ENCODE measurements at places on chromosomes 12 and 14.

- DNase-seq = no peak
Measured at GRCh38 chr14:100540926-100541620, 46.1 kb downstream of the BEGAIN start.

GRCh38 chr12:51865757-51866270, 17.3 kb upstream of the FIGNL2 start:
- no peak for DNase-seq

DNA sequence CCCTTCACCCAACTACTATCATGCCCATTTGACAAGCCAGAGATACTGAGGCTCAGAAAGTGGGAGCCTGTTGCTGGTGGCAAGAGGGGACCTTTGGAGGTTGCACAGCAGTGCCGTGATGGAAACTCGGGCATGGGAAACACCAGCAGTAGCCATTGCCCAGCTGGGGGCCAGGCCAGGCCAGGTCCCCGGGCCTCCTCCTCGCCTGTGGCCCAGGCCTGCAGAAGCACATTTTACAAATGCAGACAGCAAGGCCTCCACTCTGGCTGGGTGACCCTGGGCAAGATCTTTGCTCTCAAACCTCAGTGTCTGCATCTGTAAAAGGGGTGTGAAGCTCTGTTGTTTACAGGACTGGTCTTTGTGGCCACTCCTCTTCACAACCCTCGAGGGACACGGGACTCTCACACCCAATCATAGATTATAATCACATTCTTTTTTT, 4.5 kb upstream of the SH2B3 start:
- DNase-seq = no peak

DNA sequence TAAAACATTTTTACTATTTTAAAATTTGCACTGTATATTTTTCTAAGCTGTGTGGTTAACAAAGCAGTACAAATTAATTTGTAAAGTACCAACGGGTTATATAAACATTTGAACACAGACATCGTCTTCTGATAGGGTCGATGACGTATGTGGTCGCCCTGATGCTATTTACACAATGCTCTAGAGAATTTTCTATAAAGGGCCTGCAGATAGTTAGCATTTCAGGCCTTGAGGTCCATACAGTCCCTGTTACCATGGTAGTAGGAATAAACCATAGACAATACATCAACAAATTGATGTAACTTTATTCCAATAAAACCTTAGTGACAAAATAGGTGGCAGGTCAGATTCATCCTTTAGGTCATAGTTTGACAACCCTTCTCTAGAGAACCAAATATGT, 25.7 kb upstream of the PDZRN4 start:
- DNase-seq = no peak

- no peak for DNase-seq
Measured at GRCh38 chr14:48890333-48890732, 695.8 kb downstream of the RPS29 start.

DNA sequence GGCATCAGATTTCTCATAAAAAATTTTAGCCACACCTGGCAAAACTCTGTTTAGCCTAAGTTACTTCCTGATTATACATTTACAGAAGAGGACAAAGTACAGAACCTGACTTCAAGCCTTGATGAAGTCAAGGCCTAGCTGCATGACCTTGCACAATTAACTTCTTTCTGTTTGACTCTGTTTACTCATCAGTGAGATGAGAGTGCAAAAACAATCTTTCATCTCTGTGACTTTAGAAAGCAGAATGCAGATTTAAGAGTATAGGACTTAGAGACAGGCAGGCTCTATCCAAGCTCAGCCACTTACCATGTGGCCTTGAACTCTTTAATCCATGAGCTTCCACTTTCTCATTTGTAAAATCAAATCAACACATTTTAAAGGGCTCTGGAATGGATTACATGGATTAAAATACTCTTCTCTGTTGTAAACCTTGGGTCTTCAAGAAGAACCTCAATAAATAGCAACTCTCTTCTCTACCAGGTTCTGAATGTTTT, 1178.9 kb downstream of the FLRT2 start:
- no peak for DNase-seq

- DNase-seq = peak; percentile 54
Measured at GRCh38 chr14:20630340-20631022, 11.0 kb downstream of the OR6S1 start.

DNA sequence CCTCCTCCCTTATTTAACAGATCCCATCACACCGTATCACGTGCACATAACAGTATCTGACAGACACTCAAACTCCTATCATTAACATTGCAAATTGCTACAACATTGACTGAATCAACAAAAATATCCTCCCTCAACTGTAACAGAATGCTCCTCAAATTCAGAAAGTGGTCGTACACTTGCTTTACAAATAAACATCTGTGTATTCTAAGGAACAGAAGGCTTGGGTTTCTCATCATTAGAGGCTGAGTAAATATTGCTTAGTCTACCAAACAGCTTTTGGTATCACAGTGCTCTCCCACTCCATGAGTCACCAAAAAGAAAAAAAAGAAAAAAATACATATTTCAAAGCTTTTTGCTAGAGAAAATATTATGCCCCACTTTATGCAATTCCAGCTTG, 23.9 kb downstream of the FERMT2 start:
- DNase-seq = no peak

Data from RCC 7860 (cell line).